Cortex of kidney (tissue), 1 donor: ENCODE measurements at places on chromosomes 4 and X.

GRCh38 chrX:45068569-45068968 is 132.1 kb downstream of the DIPK2B start:
- no peak for DNase-seq

DNA sequence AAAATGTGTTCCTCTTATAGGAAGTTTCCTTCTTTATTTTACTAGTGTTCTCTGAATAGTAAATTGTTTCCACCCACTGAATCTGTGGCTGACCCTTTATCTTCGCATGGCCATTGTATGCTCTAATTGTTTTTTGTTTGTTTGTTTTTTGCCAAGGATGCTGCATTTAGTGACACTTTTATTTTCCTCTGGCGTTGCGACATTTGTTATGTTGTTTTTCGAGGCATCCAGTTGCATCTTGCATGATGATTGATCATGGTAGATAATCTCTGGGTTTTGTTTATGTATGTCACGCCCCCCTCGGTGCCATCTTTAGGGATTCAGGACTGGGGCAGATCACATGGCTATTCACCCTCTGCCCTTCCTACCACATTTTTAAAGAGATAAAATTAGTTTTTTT is 2.2 kb downstream of the NMU start:
- no peak for DNase-seq

DNA sequence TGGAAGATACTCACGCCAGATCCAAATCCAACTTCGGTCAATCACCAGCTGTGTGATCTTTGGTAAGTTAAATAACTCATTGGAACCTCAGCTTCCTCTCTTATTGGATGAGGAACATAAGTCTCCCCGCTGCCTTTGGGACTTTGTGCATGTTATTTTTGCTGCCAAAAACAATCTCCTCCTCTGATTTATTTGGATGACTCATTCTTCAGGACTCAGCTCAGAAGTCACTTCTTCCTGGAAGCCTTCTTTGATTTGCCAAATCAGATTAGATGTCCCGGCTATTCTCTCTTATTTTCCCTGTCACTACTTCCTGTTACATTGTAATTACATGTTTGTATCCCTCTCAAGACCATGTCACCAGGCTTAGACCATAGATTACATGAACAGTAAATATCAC is 138.0 kb upstream of the BOD1L1 start:
- no peak for DNase-seq

- no peak for DNase-seq
Measured at GRCh38 chr4:53478671-53479456, 101.4 kb downstream of the FIP1L1 start.

- DNase-seq: no peak
Measured at GRCh38 chr4:110365761-110366160, 110.2 kb upstream of the ENPEP start.

DNA sequence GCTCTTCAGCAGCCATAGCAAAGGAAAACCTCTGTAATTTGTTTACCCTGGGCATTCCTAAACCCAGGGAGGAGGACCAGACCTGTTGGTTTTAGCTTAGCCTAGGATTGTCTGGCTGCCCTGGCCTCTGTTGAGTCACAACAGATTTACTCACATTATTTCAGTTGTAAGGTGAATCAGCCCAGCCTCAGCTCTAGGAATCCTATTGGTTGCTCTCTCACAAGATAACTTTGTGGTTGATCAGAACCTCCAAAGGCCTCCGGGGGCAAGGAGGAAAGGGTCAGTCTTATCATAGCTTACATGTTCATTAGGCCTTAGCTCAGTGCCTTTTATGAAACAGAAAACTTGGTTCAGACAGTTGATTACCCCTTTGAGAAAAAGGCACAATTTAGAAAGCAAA is 41.0 kb downstream of the PDK3 start:
- DNase-seq: no peak

DNA sequence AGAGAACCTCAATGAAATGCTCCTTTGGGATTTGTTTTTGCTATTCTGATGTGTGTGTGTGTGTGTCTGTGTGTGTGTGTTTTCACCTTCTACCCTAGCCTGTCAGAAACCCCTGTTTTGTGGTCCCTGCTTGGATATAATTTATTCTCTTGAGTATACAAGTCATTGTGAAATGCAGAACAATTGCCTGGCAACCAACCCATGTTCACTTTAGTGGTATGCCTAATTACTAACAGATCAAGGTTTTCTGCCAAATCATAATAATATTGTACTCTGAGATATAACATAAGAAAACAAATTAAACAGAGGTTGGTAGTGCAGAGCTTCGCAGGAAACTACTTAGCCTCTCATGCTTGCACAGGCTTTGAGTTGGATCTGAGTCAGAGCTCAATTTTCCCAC is 7.0 kb upstream of the TET2 start:
- DNase-seq: no peak

DNA sequence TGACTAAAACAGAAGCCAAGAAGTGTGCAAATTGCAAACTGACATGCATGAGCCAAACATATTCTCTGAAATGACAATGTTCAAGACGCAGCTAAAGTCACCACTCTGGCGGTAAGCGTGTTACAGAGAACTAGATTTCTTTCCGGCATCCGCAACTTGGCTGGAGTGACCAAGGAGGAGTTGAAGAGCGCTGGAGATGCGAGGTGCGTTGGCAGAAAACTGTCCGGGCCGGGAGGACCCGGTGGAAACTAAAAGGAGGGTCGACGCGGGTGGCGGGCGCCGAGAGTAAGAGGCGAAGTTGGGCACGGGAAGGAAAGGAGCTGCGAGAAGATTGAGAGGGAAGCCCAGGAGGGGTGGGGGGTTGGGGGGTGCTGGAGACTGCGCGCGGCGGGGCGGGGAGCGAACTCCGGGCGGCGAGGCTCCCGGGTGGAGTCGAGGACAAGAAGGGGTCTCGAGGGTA is 807 bp downstream of the SEL1L3 start:
- DNase-seq: no peak

DNA sequence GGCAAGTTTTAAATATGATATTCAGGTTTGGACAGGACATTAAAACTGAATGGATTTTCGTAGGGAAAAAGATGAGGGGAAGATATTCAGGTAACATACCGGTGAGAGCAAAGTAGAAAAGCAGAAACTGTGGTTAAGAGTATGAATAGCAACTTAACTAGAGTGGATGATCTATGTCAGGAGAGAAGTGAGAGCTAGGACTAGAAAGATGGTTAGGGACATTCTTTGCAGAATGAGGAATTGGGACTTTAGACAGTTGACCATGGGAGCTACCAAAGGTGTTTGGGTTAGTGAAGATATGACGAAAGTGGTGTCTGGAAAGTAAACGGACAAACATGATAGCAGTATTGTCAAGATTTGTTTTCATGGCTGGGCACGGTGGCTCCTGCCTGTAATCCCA is 45.2 kb downstream of the ANXA5 start:
- DNase-seq: no peak

- DNase-seq: no peak
Measured at GRCh38 chr4:170057866-170058265, 31.7 kb upstream of the MFAP3L start.
